Umbilical cord (tissue), 2 donors: ENCODE measurements at places on chromosomes 4 and X. TPM values are rescaled to one million over a fixed set of nuclear protein-coding genes. Genes with fewer than 3 reads are reported as not detected.

DNA sequence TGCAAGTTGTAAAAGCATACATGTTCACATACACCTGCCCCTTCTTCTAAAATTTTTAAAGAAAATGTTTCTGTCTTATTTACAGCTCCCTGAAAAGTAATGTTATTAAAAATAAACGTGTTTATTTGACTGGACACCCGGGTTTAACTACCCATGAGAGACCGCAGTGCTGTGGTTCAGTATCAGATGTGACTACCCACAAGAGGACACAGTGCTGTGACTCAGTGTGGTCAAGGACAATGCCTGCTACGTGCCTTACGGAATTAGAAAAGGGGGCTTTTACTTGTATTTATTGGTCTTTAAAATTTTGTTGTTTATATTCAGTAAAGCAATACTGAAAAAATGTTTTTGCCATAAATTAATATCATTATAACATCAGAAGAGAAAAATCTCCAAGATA lies 641.4 kb downstream of the TRIML1 start:
- DNase-seq: no peak

DNA sequence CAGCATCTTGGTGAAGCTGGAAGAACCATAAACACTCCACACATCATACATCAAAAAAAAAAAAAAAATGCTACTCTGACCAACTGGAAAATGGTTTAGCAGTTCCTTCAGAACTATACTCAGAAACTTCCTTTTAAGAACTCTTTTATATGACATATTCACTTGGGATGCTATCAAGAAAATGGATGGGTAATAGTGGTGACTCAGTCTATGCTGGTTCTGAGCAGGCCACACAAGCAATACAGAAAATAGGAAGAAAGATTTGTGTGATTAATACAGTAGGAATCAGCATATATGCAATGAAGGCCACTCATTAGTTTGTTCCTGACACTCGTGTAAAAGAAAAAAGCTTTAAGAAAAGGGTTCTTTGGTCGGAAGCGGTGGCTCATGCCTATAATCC lies 123.5 kb upstream of the FAT4 start:
- no peak for DNase-seq

GRCh38 chrX:150051096-150051495 lies 112.8 kb upstream of the EOLA2 start:
- no peak for DNase-seq

HELQ gene
- total RNA-seq: 3.4 TPM

POF1B gene
- 9.9 TPM for total RNA-seq

HS6ST2 gene
- 23.4 TPM for total RNA-seq

KCNIP4 gene
- 9.1 TPM for total RNA-seq

RNF150 gene
- total RNA-seq: 8.7 TPM
